ENCODE measurements at places on chromosomes 6 and 20. TPM values are rescaled to one million over a fixed set of nuclear protein-coding genes. Genes with fewer than 3 reads are reported as not detected.

The RAB23 gene
- 24.2 TPM for total RNA-seq

The SNX9 gene
- total RNA-seq = 21.9 TPM

DNA sequence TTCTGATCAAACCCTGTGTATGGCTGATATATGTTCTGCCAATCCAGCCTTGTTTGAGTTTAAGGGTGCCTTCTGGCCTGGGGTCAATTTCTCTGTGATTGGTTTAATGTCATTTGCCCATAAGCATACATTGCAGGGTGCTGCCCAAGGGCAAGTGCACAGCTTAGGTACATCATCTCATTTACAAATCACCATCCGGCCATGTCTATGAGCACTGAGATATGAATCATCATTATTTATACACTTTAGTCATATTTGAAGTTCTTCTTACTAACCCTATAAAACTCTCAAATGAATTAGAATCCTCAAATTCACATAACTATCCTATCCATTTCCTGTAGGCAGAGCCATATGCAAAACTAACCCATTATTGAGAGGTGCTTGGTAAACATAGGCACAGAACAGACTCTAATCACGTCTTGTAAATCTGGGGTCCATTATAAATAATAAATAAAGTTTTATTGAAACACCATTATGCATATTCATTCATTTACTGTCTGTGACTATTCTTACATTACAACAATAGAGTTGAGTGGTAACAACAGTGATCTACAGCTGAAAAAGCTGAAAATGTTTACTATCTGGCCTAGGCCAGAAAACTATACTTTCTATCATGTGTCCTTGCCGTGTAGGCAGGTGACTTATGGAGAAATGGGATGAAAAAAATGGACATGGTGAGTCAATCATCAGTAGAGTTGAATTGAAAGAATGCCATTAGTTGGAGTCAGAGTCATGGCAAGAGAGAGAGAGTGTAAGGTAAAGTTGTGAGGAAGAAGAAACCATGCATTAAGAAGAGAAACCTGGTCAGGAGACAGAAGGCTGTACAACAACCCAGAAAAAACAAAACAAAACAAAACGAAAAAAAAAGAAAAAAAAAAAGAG lies 25.0 kb downstream of the KCNQ5 start:
- no peaks in the 10 kb centered on the region for H3K4me1 ChIP-seq
- H3K27me3 ChIP-seq = no peaks in the 10 kb centered on the region
- H3K27ac ChIP-seq = no peak overlapping the region
- no peak for DNase-seq
- H3K4me3 ChIP-seq = no peak overlapping the region

- DNase-seq = no peak
- no peaks in the 10 kb centered on the region for H3K27me3 ChIP-seq
- H3K4me1 ChIP-seq = no peaks in the 10 kb centered on the region
- no peak overlapping the region for H3K4me3 ChIP-seq
- no peaks in the 10 kb centered on the region for H3K36me3 ChIP-seq
These were observed 81.9 kb downstream of the GJA10 start for GRCh38 chr6:89975991-89976693.

DNA sequence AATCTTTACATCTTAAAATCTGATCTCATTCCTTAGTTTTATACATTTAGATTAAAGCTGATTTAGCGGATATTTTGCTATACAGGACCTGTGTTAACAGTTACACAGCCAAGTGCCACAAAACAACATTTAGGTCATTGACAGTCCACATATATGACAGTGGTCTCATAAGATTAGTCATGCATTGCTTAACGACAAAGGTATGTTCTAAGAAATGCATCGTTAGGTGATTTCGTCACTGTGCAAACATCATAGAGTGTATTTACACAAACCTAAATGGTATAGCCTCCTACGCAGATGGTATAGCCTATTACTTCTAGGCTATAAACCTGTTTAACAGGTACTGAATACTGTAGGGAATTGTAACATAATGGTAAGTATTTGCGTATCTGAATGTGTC lies 21.6 kb downstream of the ADGRG6 start:
- peaks cover 10% of the 10 kb centered on the region for H3K36me3 ChIP-seq
- peaks cover 81% of the 10 kb centered on the region for H3K4me1 ChIP-seq
- H3K4me3 ChIP-seq = no peak overlapping the region
- DNase-seq = peak; percentile 96

- H3K36me3 ChIP-seq = no peaks in the 10 kb centered on the region
- no peaks in the 10 kb centered on the region for H3K27me3 ChIP-seq
- no peak overlapping the region for H3K27ac ChIP-seq
- DNase-seq = no peak
These were observed 169.9 kb downstream of the EDN1 start for GRCh38 chr6:12459945-12460661.

DNA sequence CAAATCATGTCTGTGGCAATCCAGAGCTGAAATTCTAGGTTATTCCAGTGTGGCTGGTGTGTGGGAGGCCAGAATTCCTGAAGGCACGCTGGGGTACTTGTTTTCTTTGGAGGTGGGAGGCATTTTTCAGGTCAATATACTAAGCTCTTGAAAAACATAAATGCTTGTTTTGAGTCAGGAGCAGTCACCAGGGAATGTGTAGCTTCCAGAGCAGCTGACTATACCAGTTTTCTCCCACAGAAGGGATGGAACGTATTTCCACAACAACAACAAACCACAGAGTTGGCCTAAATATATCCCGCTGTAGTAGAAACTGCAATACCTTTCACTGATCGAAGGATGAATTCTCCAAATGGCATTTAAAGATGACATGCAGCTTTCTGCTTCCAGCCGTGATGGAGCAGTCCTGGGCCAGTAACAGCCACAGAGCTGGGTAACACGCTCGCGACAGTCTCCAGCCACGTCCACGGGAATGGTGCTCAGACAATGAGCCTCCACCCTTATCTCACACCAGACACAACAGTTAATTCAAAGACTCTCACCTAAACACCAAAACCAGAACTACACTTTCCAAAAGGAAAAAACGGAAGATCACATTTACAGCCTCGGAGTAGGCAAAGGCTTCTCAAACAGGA lies 23.2 kb downstream of the CHRNA4 start:
- DNase-seq = no peak
- no peak overlapping the region for H3K27ac ChIP-seq
- no peak overlapping the region for H3K4me3 ChIP-seq
- no peaks in the 10 kb centered on the region for H3K36me3 ChIP-seq
- no peaks in the 10 kb centered on the region for H3K4me1 ChIP-seq

DNA sequence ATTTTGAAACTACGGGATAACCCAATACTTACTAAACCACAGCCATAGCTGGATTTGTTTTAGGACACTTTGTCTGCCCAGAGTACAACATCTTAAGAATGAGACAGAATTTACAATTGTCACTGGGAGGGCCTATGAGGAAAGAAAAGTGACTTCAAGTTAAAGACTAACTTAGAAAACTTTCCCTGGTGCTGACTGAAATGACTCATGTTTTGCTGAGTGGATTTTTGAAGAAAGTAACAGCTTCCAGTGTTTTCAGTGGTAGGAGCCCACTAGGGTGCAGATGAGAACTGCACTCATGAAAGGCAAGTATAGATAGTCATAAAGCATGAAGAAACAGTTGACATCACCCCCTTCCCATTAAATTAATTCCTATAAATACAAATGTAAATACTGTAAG lies 988.2 kb upstream of the MAP3K7 start:
- H3K4me3 ChIP-seq = no peak overlapping the region
- H3K27me3 ChIP-seq = no peaks in the 10 kb centered on the region
- H3K27ac ChIP-seq = no peak overlapping the region
- H3K36me3 ChIP-seq = no peaks in the 10 kb centered on the region
- no peaks in the 10 kb centered on the region for H3K4me1 ChIP-seq

Data from HepG2 (cell line).